NCI-H2227 treated with DMSO at 0.1 percent for 48 hours (cell line): ENCODE measurements at places on chromosomes 3 and 15.

- no peak for DNase-seq
These were observed 37.7 kb upstream of the GK5 start for GRCh38 chr3:142263112-142263511.

- no peak for DNase-seq
These were observed 74.7 kb downstream of the SPATA16 start for GRCh38 chr3:173066044-173067004.

- no peak for DNase-seq
These were observed 66.5 kb upstream of the PYGO1 start for GRCh38 chr15:55654561-55655031.

- DNase-seq = no peak
These were observed 407.4 kb downstream of the RSL24D1 start for GRCh38 chr15:54789376-54789775.

DNA sequence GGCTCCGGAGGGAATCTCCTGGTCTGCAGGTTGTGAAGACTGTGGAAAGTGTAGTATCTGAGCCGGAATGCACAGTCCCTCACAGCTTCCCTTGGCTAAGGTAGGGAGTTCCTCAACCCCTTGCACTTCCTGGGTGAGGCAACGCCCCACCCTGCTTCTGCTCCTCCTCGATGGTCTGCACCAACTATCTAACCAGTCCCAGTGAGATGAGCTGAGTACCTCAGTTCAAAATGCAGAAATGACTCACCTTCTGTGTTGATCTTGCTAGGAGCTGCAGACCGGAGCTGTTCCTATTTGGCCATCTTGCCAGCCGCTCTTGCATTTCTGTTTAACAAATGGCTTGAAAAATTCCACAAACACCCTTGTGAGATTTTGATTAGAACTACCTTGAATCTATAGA, 156.1 kb downstream of the STXBP5L start:
- DNase-seq = no peak

GRCh38 chr3:69126999-69127398, 4.6 kb upstream of the LMOD3 start:
- no peak for DNase-seq

GRCh38 chr15:73033611-73034010, 18.7 kb upstream of the NEO1 start:
- DNase-seq = no peak

DNA sequence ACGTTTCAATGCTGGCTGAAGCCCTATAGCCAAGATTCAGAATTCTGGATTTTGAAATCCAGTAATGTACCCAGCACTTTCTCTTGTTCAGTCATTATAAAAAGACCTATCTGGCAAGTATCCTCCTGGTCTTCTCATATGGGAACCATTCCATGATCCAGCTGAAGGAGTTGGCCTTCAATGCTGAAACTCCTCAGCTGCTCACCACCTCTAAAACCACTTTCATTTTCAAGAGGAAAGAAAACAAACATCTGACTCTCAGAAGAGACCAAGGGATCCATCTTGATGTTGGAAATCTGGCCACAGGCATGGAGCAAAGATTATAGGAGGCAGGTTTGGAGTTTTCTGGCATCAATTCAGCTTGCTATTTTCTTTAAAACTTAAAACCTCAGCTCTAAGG, 235.4 kb downstream of the FMN1 start:
- DNase-seq = no peak

DNA sequence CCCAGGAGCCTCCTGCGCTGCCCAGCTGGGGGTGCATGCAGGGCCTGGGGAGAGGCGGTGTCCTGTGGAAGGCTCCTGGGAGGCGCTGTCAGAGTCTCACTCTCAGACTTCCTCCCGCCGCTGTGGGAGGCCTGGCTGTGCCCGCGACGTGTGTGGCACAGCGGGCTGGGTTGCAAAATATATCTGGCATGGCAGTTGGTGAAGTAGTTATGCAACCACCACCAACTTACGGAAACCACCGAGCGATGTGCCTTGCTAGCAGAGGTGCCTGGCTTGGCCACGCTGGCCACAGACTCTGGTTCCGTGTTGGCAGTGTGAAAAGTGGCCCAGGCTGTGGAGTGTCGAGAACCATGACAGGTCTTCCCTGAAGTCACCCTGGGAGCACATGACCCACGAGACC, 30.6 kb upstream of the GATA2 start:
- no peak for DNase-seq

DNA sequence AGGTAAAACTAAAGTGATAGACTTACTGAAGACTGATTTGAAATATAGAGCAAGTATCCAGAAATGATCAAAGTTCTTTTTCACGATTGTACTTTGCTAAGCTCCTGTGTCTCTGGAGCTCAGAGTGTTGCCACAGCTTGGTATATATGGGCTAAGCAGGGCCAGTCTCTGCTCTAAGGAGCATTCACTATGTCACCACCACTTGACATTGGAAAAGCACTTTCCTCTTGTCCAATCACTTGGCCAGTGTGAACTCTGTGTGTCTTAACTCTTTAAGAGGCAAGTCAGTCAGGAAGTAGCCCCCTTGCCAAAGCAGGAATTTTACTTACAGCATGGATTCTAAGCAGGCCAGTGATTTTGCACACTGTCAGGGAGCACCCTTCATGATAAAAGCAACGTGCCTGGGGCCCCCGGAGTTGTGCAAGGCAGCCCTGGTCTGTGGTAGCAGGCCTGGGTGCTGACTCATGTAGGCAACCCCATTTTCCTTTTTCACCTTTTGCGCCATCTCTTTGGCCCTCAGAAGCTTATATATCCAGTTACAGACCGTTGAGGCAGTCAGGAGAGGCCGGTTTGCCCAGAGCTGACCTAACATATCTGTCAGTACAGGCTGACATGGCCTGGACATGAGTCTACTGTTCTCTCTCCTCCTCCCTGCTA, 73.0 kb downstream of the HCN4 start:
- DNase-seq = no peak

DNA sequence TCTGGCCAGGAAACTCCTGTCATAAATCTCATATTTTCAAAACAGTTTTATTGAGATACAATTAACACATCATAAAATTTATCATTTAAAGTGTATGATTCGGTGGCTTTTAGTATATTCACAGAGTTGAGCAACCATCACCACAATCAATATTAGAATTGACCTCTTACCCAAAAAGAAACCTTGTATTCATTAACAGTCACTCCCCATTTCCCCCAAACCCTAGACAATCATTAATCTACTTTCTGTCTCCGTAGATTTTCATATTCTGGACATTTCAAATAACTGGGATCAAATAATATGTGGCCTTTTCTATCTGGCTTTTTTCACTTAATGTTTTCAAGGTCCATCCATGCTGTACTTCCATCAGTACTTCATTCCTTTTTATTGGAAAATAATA, 145.7 kb upstream of the RORA start:
- no peak for DNase-seq

DNA sequence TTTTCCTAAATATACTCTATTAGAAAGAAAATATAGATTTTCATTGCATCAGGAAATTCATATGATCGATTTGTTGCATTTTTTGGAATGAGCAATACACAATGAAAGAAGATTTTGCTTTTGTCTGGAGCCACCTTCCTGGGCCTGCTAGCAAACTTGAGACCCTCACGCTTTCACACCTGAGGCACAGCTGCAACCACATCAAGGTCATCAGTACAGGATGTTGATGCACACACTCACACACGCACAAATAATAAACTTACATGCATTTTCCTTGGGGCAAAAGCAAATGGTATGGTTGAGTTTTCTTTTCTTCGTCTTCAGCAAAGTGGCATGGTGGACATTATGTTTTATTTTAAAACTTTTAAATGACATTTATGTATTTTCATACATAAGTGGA, 64.8 kb upstream of the SATB1 start:
- no peak for DNase-seq

DNA sequence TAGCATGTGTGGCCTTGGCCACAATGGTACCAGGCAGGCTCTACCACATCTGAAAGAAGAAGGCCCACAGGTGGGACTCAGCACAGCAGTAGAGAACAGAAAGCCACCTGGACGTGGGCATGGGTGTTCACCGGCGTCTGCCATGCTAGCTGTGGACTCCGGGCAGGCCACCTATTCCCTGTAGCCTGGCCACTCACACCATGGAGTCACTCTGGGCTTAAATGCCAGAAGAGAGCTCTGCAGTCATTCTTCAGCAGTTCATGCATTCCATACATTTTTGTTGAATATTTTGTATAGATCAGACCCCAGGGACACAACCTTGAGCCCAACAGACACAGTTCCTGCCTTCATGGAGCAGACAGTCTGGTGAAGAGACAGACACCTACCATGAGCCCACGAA, 138.6 kb downstream of the SRGAP3 start:
- DNase-seq = no peak

DNA sequence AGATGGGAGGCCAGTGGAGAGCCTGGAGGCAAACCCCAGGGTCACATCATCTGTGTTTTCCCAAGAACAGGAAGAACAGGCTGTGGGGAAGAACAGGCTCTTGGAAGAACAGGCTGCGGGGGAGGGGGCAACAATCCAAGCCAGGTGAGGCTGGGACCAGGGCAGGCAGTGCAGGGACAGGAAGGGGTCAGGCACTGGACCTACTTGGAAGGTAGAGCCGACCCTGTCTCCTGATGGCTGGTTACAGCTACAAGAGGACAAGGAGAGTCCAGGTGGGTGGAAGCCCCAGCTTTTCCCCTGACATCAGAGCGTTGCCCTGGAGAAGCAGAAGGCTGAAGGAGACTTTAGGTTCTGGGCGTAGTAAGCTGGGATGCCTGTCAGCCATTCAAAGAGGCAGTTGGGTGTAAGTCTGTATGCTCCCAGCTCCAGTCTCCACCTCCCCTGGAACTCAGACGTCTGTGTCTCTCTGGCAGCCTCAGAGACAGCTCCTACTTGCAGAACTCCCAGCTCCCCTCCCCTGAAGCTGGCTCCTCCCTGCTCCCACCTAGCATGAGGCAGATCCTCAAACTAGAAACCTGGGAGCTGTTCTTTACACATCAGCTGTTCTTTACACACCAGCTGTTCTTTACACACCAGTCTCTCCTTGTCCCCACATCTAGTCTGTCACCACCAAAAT, 130.9 kb downstream of the DNAJB8 start:
- no peak for DNase-seq
